ENCODE measurements at places on chromosomes 13 and 19. TPM values are rescaled to one million over a fixed set of nuclear protein-coding genes. Genes with fewer than 3 reads are reported as not detected.

- no peaks in the 10 kb centered on the region for H3K36me3 ChIP-seq
- H3K27me3 ChIP-seq = peaks cover 16% of the 10 kb centered on the region
- no peak for DNase-seq
- no peak overlapping the region for H3K4me3 ChIP-seq
These were observed 4.7 kb upstream of the PTGIR start for GRCh38 chr19:46629546-46630025.

- H3K27ac ChIP-seq = no peak within 1 kb of the TSS
These were observed at the start of gene FCER2 for GRCh38 chr19:7701654-7702457. Gene FCER2, minus strand, starts transcription at chr19:7702131. Its CDS starts 2,371 bp downstream, at chr19:7699760.

Gene TTC9B
- 34.2 TPM for total RNA-seq

- H3K4me1 ChIP-seq = no peaks in the 10 kb centered on the region
- H3K27ac ChIP-seq = no peak overlapping the region
- H3K4me3 ChIP-seq = no peak overlapping the region
- no peaks in the 10 kb centered on the region for H3K27me3 ChIP-seq
- no peak for DNase-seq
- no peaks in the 10 kb centered on the region for H3K36me3 ChIP-seq
These were observed 354.1 kb downstream of the KLF5 start for GRCh38 chr13:73412933-73413332.

DNA sequence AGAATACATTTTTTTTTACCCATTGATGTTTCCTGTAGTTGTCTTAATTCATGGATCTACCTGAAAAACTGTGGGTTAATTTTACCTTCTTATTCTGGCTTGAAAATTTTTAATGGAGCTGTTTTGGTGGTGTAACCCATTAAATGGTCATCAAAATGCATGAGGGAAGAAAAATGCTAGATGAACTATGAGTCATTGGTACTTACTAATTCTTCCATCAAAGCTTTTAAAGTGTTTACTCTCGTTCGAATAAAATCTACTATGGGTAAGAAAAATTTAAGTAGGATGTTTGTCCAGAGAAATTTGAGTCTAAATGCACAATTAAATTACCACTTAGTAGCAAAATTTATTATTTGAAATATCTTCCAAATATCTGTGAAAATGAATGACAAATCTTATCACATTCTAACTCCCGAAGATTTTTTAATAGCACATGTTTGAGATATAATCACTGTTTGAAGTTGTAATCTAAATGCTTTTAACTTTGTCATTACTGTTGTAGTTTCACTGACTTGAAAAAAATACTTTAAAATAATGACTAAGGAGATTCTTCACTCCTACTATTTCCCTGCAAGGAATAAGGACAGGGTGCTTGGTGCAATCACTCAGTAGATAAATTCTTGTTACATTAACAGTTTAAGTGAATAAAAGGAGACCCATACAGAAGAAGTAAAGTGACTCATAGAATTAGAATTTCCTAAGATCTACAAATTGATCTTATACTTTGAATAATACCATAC, 437.7 kb downstream of the IRS2 start:
- DNase-seq = no peak
- H3K4me1 ChIP-seq = no peaks in the 10 kb centered on the region
- no peak overlapping the region for H3K4me3 ChIP-seq
- no peaks in the 10 kb centered on the region for H3K36me3 ChIP-seq

- H3K4me3 ChIP-seq = peak overlapping the region; percentile 35
- H3K4me1 ChIP-seq = peaks cover 9% of the 10 kb centered on the region
- DNase-seq = no peak
These were observed 23.5 kb upstream of the DCLK1 start for GRCh38 chr13:36154567-36155291.

Gene PSG5
- not detected for total RNA-seq

Gene PCDH20
- total RNA-seq = 19.3 TPM

GRCh38 chr19:46133101-46133627, 8.7 kb upstream of the IGFL3 start:
- H3K27me3 ChIP-seq = no peaks in the 10 kb centered on the region
- DNase-seq = peak; percentile 82
- H3K36me3 ChIP-seq = no peaks in the 10 kb centered on the region
- H3K4me1 ChIP-seq = peaks cover 7% of the 10 kb centered on the region
- H3K4me3 ChIP-seq = no peak overlapping the region

- no peaks in the 10 kb centered on the region for H3K36me3 ChIP-seq
- no peak overlapping the region for H3K27ac ChIP-seq
- DNase-seq = no peak
- no peak overlapping the region for H3K4me3 ChIP-seq
These were observed 1017.6 kb downstream of the PCDH9 start for GRCh38 chr13:66212511-66212910.

Gene USE1
- total RNA-seq = 13.3 TPM

DNA sequence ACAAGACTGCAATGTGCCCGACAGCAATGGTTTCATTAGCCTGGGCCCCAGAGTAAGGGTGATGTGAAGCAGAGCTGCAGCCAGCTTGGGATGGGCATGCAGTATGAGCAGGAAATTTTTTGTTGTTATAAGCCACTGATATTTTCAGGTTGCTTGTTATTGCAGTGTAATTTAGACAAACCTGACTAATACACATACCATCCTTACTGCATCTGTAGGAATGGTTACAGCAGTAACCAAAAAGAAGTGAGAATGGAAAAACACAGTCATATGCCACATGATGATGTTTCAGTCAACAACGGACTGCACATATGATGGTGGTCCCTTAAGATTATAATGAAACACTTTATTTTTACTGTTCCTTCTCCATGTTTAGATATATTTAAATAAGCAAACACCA, 8.6 kb upstream of the POMP start:
- DNase-seq = no peak
- H3K4me1 ChIP-seq = no peaks in the 10 kb centered on the region
- H3K27me3 ChIP-seq = no peaks in the 10 kb centered on the region
- H3K27ac ChIP-seq = no peak overlapping the region
- H3K4me3 ChIP-seq = no peak overlapping the region
- no peaks in the 10 kb centered on the region for H3K36me3 ChIP-seq

GRCh38 chr13:47672245-47673008, 328.6 kb downstream of the SUCLA2 start:
- H3K27me3 ChIP-seq = no peaks in the 10 kb centered on the region
- H3K4me3 ChIP-seq = no peak overlapping the region
- DNase-seq = no peak
- no peak overlapping the region for H3K27ac ChIP-seq

Gene PKN1
- total RNA-seq = 74.4 TPM

Gene ZNF723
- not detected for total RNA-seq

Data from spinal cord (tissue), 10 donors.